ENCODE measurements at places on chromosomes 4 and X.

DNA sequence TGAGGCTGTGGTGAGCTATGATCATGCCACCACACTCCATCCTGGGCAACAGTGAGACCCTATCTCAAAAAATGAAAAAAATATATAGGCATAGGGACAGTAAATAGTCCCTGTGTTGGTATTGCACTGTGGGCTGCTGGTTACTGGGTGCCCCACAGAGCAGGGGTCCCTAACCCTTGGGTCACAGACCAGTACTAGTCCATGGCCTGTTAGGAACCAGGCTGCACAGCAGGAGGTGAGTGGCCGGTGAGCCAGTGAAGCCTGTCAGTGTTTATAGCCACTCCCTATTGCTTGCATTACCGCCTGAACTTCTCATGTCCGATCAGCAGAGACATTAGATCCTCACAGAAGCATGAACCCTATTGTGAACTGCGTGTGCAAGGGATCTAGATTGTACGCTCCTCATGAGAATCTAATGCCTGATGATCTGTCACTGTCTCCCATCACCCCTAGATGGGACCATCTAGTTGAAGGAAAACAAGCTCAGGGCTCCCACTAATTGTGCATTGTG, 106.5 kb downstream of the TNIP2 start:
- no peak for DNase-seq

GRCh38 chr4:42119886-42120285, 32.6 kb downstream of the BEND4 start:
- no peak for DNase-seq

- no peak for DNase-seq
Observed at GRCh38 chr4:39305912-39306677, 60.1 kb downstream of the RFC1 start.

GRCh38 chr4:27010334-27010940, 149.8 kb downstream of the STIM2 start:
- DNase-seq = no peak

DNA sequence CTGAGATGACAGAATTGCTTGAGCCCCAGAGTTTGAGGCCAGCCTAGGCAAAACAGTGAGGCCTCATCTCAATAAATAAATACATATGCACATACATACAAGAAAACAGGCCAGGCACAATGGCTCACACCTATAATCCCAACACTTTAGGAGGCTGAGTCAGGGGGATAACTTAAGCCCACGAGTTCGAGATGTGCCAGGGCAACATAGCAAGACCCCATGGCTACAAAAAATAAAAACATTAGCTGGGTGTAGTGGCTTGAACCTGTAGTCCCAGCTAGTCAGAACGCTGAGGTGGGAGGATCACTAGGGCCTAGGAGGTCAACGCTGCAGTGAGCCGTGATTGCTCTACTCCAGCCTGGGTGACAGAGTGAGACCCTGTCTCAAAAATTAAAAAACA, 51.6 kb upstream of the NEUROG2 start:
- no peak for DNase-seq

GRCh38 chrX:152992115-152992514, 1.8 kb downstream of the PNMA5 start:
- DNase-seq = no peak

GRCh38 chr4:154606728-154607723, 5.4 kb downstream of the FGG start:
- DNase-seq = no peak
